Brain (organoid and tissue), 16 donors: ENCODE measurements at places on chromosomes 13 and 19. TPM values are rescaled to one million over a fixed set of nuclear protein-coding genes. Genes with fewer than 3 reads are reported as not detected.

DNA sequence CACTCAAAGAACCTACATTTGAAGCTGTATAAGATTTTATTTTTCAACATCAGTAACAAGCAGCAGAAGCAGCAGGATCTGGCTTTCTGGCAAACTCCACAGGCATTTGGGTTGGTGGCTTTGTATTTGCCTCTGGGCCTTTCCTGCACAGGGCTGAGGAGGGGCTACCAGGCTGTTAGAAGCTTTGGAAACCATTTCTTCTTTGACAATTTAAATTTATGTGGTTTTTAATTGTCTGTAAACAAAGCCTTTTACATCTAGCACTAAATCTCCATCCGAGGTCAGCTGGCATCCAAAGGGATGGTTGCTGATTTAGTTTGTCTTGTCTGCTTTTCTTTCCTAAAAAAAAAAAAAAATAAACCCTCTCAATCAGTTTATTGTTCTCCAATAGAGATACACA, 127.5 kb upstream of the OBI1 start:
- peak; percentile 41 for DNase-seq

C19orf73 gene
- polyA plus RNA-seq, result 4.1 TPM

DNA sequence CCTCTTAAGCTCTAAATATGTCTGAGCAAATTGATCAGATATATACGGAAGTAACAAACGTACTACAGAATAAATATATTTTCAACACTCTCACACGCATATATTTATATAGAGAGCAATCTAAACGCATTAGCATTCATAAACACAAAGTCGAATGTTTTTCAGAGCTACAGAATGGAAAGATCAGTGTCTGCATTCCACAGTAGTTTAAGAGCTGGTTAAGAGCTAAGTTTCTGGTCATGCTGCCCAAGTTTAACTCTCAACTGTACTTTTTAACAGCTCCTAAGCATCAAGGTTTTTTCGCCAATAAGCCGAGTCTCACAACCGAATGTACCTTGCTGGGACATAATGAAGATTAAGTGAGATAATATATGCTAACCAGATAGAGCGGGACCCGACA, 36.7 kb upstream of the RAP2A start:
- no peak for DNase-seq

DNA sequence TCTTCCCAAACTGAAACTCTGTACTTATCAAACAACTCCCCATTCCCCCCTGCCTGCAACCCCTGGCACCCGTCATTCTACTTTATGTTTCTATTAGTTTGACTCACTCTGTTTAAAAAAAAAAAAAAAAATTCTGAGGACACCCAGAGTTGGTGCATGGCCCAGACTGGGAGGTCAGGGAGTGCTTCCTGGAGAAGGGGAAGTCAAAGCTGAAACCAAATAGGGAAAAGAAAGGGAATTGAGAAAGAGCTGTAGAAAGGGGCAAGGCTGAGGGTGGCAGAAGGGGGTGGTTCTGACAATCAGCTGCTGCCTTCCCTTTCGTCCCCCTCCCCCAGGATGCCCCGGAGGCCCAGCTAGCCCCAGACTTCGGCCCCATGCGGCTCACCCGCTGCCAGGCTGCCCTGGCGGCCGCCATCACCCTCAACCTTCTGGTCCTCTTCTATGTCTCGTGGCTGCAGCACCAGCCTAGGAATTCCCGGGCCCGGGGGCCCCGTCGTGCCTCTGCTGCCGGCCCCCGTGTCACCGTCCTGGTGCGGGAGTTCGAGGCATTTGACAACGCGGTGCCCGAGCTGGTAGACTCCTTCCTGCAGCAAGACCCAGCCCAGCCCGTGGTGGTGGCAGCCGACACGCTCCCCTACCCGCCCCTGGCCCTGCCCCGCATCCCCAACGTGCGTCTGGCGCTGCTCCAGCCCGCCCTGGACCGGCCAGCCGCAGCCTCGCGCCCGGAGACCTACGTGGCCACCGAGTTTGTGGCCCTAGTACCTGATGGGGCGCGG, 9.0 kb upstream of the STRN4 start:
- no peak for DNase-seq
